ENCODE measurements at places on chromosomes 2 and 18. TPM values are rescaled to one million over a fixed set of nuclear protein-coding genes. Genes with fewer than 3 reads are reported as not detected.

Gene UGT1A3
- total RNA-seq: not detected

Gene MYOM1
- total RNA-seq: 2.3 TPM

Gene KIF5C
- 22.2 TPM for total RNA-seq

Gene MFF
- total RNA-seq: 72.1 TPM

Gene RGPD3
- not detected for total RNA-seq

Gene VWA3B
- total RNA-seq: not detected

Gene PAX8
- total RNA-seq: 3.6 TPM

Gene RAPH1
- total RNA-seq: 16.9 TPM

Gene PROC
- total RNA-seq: not detected

Gene EVX2
- not detected for total RNA-seq

Gene CPLX4
- not detected for total RNA-seq

Gene CFAP221
- total RNA-seq: not detected

Gene UGT1A6
- total RNA-seq: not detected

Gene GAL3ST2
- 1.1 TPM for total RNA-seq

Gene AOX1
- 0.07 TPM for total RNA-seq

Gene STON1
- total RNA-seq: 0.51 TPM

Gene EFHD1
- not detected for total RNA-seq

Gene AMER3
- total RNA-seq: not detected

Gene OBSL1
- total RNA-seq: 0.18 TPM

Gene LYG1
- 1.8 TPM for total RNA-seq

Gene CXCR1
- not detected for total RNA-seq

Gene CPS1
- 0.20 TPM for total RNA-seq

Gene CRIM1
- total RNA-seq: 43.6 TPM

Gene PREPL
- total RNA-seq: 40.6 TPM

Gene COPS8
- 57.6 TPM for total RNA-seq

Gene GPR75
- total RNA-seq: 4.5 TPM

Gene PIEZO2
- 3.3 TPM for total RNA-seq

Gene COL3A1
- not detected for total RNA-seq

Gene ANKRD29
- not detected for total RNA-seq

Gene CD8B2
- not detected for total RNA-seq

Gene SERPINB3
- total RNA-seq: not detected

Gene UGT1A4
- not detected for total RNA-seq

Gene HSPD1
- total RNA-seq: 702 TPM

Gene BOLL
- total RNA-seq: not detected

Gene RTP5
- total RNA-seq: not detected

Gene MOCOS
- total RNA-seq: not detected

Gene TCF4
- 76.0 TPM for total RNA-seq

Gene UCN
- 7.2 TPM for total RNA-seq

Gene DSC2
- total RNA-seq: not detected

All from OCI-LY7 (cell line).